ENCODE measurements at places on chromosomes 1 and 21. TPM values are rescaled to one million over a fixed set of nuclear protein-coding genes. Genes with fewer than 3 reads are reported as not detected.

MPL gene
- not detected for total RNA-seq

MT1HL1 gene
- total RNA-seq = not detected

AMY2A gene
- total RNA-seq = not detected

DNA sequence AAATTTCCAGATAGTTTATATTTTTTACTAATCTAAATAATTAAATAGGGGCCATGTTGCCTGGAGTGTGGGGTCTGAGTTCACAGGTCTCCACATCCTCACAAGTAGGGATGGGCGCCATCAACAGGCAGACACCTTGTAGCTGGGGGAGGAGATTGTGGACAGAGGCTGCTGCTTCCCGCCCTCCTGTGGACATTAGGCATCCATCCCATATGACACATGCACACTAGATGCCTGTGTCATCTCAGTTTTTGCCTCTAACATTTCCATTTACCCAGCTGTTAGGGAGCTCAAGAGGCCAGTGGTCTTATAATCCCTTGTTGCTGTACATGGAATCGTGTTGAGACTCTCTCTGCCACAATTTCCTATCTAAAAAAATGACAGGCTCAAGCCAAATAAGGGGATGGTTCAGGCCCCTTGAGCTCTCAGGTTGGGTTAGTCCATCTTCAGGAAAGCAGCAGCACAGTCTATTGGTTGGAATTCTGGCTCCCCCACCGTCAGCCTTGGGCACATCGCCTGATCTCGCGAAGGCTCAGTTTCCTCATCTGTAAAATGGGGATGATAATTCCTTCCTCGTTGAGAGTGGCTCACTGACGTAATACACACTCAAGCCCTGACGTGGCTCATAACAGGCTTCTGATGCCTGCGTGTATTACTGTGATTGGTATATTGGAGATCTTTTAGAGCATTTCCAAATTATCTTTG is 13.6 kb downstream of the LHX4 start:
- no peak for DNase-seq

DNA sequence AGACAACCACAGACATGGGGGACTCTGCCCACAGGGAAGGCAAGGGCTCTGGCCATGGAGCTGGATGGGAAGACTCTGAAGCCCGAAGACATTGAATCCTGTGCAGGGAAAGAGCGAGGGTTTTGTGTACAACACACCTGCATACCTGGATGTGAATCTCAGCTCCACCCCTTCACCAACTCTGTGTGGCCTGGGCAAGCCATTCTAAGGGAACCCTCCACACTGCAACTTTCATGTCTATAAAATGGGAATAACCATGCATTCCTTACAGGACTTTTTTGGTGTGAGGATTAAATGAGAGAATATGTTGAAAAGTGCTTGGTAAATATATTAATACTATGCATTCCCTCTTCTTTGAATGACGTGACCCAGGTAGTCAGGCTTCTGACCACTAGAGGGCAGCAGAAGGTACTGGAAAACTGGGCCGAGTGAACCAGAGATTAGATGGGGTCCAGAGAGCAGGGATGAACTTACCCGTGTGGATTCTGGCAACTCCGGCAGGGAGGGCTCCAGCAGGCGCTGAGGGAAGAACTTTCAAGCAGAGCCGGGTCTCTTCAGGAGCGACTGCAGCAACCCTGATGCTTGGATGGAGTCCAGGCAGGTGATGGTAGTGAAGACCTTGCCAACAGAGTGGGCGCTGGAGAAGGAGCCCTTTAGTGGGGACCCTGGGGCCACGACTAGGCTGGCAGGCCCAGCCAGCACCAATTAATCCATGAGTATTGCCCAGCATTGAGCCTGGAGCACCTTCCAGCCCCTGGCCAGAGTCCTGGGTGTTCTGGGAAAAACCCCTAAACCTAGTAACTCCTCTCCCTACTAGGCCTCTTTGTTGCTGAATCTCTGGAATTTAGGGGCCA is 834 bp upstream of the ELF3 start:
- DNase-seq = peak; percentile 68

- no peak for DNase-seq
Measured at GRCh38 chr1:184827600-184828368, 73.1 kb upstream of the EDEM3 start.

- DNase-seq = peak; percentile 44
Measured at GRCh38 chr1:29124366-29125236, 898 bp upstream of the TMEM200B start.

GRCh38 chr1:1920057-1920607 is 1.1 kb upstream of the TMEM52 start:
- DNase-seq = no peak

- no peak for DNase-seq
Measured at GRCh38 chr1:42006836-42007235, 88.1 kb upstream of the HIVEP3 start.

DNA sequence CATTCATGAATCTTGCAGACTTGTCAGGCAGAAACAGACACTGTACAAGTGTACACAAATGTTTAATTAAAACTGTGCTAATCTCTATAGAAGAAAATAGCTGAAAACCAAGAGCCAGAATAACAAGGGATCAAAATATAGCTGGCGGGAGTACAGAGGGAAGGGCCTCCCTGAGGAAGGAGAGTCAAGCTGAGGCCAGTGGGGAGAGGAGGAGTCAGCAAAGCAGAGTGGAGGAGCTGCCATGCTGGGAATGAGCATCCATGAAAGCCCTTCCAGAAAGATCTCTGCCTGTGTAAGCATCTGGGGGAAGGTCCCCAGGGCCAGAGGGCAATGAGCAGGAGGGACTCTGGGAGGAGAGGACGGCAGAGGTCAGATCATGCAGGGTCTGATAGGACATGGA is 15.1 kb downstream of the SLAMF8 start:
- no peak for DNase-seq

GRCh38 chr1:6351480-6352137 is 42.0 kb downstream of the ACOT7 start:
- DNase-seq = no peak

GRCh38 chr1:17108786-17109185 is 10.5 kb downstream of the PADI2 start:
- no peak for DNase-seq

DNA sequence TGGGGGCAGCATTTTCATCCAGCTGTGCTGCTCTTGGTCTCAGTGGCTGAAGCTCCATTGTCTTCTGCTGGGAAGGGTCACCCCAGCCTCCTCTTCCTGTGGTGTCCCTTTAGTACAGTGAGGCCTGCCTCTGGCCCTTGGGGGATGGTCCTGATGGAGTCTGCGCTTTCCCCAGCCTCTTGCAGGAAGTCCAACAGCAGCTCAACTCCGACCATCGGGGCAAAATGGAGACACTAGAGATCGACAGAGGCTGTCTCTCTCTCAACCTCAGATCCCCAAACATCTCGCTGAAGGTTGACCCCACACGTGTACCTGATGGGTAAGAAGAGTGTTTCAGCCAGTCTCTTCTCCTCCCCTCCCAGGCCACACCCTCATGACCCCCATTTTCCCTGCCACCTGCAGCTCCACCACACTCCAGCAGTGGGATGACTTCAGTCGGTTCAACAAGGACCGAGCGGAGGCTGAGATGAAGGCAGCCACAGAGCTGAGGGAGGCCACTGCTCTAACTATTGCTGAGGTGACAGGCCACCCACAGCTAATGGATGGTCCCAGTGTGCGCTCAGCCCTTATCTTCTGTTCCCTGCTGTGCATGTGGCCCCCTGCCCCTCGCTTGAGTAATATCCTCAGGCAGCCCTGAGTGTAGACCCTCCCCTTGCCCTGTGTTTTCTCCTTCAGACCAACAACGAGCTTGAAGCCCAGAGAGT is 2.0 kb upstream of the ADPRS start:
- DNase-seq = no peak

All from OCI-LY7 (cell line).